ENCODE measurements at places on chromosomes 12 and 14.
A peak's percentile ranks its signal among the peaks of the same experiment; 100 is the strongest.

- no peaks in the 10 kb centered on the region for H3K4me1 ChIP-seq
- H3K27ac ChIP-seq = no peak overlapping the region
- H3K27me3 ChIP-seq = no peaks in the 10 kb centered on the region
- H3K4me3 ChIP-seq = no peak overlapping the region
These were observed 601.8 kb upstream of the ATXN7L3B start for GRCh38 chr12:73935817-73936216.

- no peak for DNase-seq
- H3K4me3 ChIP-seq = no peak overlapping the region
- no peaks in the 10 kb centered on the region for H3K36me3 ChIP-seq
- no peak overlapping the region for H3K27ac ChIP-seq
These were observed 120.9 kb downstream of the SLC8A3 start for GRCh38 chr14:70067810-70068209.

DNA sequence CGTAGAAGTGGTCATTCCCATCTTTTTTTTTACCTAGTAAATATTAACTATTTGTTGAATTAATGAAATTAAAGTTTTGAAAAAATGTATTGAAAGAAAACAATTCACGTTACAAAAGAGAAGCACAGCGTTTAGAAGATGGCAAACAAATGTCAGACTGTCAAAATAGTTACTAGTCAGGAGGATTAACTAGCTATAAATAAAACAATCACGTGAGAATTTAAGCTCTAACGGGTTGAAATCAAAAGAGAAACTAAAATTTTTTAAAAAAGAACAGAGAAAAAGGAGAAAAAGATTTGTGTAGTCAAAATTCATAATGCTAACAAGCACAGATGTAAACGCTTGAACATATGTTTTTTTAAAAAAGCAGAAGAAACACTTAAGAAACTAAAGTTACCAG lies 26.4 kb downstream of the DDHD1 start:
- no peaks in the 10 kb centered on the region for H3K27me3 ChIP-seq
- DNase-seq = no peak
- no peak overlapping the region for H3K27ac ChIP-seq
- no peaks in the 10 kb centered on the region for H3K36me3 ChIP-seq
- H3K4me1 ChIP-seq = no peaks in the 10 kb centered on the region

DNA sequence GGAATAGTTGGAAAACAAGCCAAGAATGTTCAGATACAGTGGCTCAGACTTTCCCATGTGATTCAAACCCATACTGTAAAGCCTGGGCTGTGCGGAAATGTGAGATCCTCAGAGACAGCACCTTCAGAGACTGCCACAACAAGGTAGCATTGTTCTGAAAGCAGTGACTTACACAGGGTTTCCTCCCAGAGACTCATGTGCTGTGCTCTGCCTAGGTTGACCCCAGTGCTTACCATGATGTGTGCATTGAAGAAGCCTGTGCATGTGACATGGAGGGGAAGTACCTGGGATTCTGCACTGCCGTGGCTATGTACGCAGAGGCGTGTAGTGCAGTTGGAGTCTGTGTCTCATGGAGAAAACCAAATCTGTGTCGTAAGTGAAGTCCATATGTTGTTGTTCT lies 219.4 kb downstream of the LRRK2 start:
- no peaks in the 10 kb centered on the region for H3K4me1 ChIP-seq
- no peaks in the 10 kb centered on the region for H3K36me3 ChIP-seq
- H3K4me3 ChIP-seq = no peak overlapping the region
- no peaks in the 10 kb centered on the region for H3K27me3 ChIP-seq
- no peak for DNase-seq
- no peak overlapping the region for H3K27ac ChIP-seq

DNA sequence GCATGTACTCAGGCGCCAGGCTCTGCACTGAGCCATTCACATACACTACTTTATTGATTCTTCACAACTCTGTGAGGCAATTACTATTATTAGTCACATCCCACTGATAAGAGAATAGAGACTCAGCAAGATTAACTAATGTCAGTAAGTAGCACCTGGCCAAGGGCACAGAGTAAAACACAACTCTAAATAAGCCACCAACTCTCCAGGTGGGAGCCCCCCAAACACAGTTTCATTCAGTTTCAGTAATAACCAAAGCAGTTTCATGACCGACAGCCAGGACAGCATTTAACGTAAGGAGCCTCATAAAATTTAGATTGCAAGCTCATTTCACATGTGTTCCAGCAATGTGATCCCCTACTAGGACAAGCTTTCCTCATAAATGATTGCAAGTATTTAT lies 323.1 kb upstream of the CCDC196 start:
- no peak for DNase-seq
- H3K27me3 ChIP-seq = no peaks in the 10 kb centered on the region
- no peak overlapping the region for H3K27ac ChIP-seq
- no peak overlapping the region for H3K4me3 ChIP-seq
- H3K36me3 ChIP-seq = no peaks in the 10 kb centered on the region
- no peaks in the 10 kb centered on the region for H3K4me1 ChIP-seq

DNA sequence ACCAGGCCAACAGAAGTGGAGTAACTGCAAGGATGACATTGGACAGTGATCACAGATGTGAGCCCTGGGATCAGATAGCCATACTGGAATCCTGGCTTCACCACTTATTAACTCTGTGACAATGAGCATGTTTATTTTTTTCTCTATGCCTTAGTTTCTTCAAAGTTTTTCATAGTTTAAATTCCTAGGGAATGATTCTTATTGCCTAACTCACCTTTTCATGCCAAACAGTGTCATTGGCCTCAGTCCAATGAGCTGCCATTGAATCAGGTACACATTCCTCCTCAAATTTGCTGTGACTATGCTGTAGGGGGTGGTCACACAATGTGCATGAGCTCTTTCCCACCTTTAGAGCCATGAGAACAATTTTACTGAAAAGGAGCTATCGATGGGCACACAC lies 342.3 kb downstream of the SYT1 start:
- H3K36me3 ChIP-seq = no peaks in the 10 kb centered on the region
- H3K27ac ChIP-seq = no peak overlapping the region
- DNase-seq = no peak
- no peaks in the 10 kb centered on the region for H3K27me3 ChIP-seq

- peaks cover 2% of the 10 kb centered on the region for H3K36me3 ChIP-seq
- peak overlapping the region; percentile 99 for H3K27ac ChIP-seq
- DNase-seq = peak; percentile 24
- H3K4me3 ChIP-seq = peak overlapping the region; percentile 85
These were observed 908 bp downstream of the ENTPD5 start for GRCh38 chr14:74018174-74018585.

DNA sequence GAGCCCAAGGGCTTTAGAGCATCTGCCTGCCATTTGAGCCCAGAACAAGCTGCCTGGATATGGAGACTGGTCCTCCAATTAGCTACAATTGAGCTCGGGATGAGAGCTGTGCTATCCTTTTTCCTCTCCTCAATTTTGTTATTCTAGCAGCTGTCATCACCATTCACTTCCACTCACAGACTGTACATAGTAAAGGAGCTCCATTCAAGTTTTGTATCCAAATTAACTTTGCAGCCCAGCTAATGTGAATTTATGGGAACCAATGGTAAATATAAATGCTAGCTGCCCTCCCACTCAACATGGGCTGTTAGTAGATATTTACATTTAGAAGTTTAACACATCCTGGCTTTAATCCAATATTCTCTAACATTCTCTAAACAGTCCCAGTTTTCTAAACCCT lies 44.6 kb downstream of the BMP4 start:
- H3K27ac ChIP-seq = no peak overlapping the region
- no peaks in the 10 kb centered on the region for H3K36me3 ChIP-seq
- H3K4me1 ChIP-seq = no peaks in the 10 kb centered on the region
- DNase-seq = no peak

- H3K27me3 ChIP-seq = no peaks in the 10 kb centered on the region
- no peaks in the 10 kb centered on the region for H3K4me1 ChIP-seq
- DNase-seq = no peak
- no peak overlapping the region for H3K4me3 ChIP-seq
- H3K27ac ChIP-seq = no peak overlapping the region
- H3K36me3 ChIP-seq = no peaks in the 10 kb centered on the region
These were observed 107.6 kb downstream of the GAS2L3 start for GRCh38 chr12:100681074-100681473.

DNA sequence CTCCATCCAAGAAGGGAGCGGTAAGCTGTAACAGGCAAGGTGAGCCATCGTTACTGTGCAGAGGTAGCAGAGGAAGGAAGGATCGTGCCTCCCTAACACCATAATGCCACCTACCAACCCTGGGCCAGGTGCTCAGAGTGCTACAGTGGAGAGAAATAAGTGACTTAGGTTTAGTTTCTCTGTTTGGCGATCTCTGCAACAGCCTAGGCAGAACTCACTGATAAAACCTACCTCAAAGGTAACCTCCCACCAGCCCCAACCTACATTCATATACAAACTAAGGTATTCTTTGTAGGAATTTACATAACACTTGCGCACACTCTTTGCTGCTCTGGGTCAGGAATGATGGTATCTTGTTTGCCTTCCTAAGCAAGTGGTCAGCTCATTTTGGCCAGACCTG lies 93.4 kb upstream of the TMEM132D start:
- H3K4me1 ChIP-seq = no peaks in the 10 kb centered on the region
- H3K36me3 ChIP-seq = no peaks in the 10 kb centered on the region
- H3K27me3 ChIP-seq = no peaks in the 10 kb centered on the region

- no peaks in the 10 kb centered on the region for H3K27me3 ChIP-seq
- H3K27ac ChIP-seq = no peak overlapping the region
- no peaks in the 10 kb centered on the region for H3K4me1 ChIP-seq
These were observed 278.1 kb downstream of the NUAK1 start for GRCh38 chr12:105860561-105861207.

GRCh38 chr12:78494911-78495310 lies 369.7 kb upstream of the SYT1 start:
- H3K4me1 ChIP-seq = no peaks in the 10 kb centered on the region
- no peak for DNase-seq
- H3K27me3 ChIP-seq = no peaks in the 10 kb centered on the region
- H3K27ac ChIP-seq = no peak overlapping the region
- H3K36me3 ChIP-seq = no peaks in the 10 kb centered on the region

- no peak for DNase-seq
- no peaks in the 10 kb centered on the region for H3K36me3 ChIP-seq
- no peak overlapping the region for H3K27ac ChIP-seq
- H3K4me3 ChIP-seq = no peak overlapping the region
These were observed 83.2 kb downstream of the MGAT4C start for GRCh38 chr12:86172913-86173443.

DNA sequence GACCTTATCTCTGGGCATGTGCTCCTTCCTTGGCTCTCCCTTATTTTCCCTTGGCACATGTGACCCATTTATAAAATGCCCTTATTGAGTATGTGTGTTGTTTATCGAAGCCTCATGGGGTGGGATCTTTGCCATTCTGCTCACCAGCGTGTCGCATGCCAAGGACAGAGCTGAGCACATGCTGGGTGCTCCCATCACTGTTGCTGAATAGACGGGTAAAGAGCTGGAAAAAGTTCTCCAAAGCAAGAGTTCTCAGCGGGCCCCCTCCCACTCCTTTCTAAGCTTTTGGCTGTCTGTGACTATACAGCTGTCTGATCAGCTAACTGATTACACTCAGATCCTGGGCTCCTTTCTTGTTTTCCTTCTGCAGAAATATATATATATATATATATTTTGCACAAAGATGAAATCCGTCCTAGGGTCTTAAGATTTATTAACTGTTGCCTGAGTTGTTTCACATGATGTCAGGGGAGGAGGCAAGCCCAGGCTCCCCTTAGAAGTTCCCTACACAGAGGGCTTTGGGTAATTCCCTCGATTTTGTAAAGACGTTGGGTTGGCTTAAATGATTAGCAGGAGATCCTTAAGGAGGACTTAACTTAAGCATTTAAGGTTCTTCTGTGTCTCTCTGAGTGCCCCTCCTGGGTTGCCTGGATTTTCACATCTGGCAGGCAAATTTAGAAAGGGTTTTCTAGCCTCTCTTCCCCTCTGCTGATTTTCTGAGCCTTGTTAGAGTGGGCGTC lies 71.6 kb downstream of the TMEM132C start:
- no peak overlapping the region for H3K4me3 ChIP-seq
- H3K27ac ChIP-seq = no peak overlapping the region
- H3K4me1 ChIP-seq = no peaks in the 10 kb centered on the region
- DNase-seq = no peak
- no peaks in the 10 kb centered on the region for H3K27me3 ChIP-seq

- no peak overlapping the region for H3K4me3 ChIP-seq
- peak overlapping the region; percentile 86 for H3K27ac ChIP-seq
- peaks cover 18% of the 10 kb centered on the region for H3K36me3 ChIP-seq
- DNase-seq = peak; percentile 19
- H3K4me1 ChIP-seq = peaks cover 17% of the 10 kb centered on the region
- no peaks in the 10 kb centered on the region for H3K27me3 ChIP-seq
These were observed 39.1 kb downstream of the CORO1C start for GRCh38 chr12:108691998-108692808.

DNA sequence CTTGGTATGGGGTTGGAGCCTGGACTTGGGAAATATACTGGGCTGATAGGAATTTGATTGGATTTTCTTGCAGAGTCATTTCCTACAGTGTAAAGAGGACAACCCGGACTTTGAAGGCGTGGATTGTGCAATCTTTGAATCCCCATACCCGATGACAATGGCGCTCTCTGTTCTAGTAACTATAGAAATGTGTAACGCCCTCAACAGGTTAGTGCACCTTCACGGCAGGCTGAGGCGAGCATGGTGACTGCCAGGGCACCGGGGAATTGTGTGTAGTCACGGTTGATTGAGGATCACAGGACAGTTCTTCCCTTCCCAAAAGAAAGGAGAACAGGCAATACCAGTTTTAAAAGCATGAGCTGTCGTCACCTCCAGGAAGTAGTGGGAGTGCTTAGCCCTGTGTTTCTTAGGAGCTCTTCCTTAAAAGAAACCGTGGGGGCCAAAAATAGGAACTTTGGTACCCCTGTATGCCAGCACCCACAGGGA lies 58.3 kb downstream of the ANAPC7 start:
- H3K36me3 ChIP-seq = peaks cover 96% of the 10 kb centered on the region
- no peaks in the 10 kb centered on the region for H3K27me3 ChIP-seq

GRCh38 chr12:132170094-132170636 lies 25.9 kb downstream of the NOC4L start:
- peak; percentile 28 for DNase-seq
- H3K27ac ChIP-seq = no peak overlapping the region
- no peaks in the 10 kb centered on the region for H3K36me3 ChIP-seq
- H3K4me3 ChIP-seq = no peak overlapping the region

- H3K36me3 ChIP-seq = no peaks in the 10 kb centered on the region
- H3K4me1 ChIP-seq = no peaks in the 10 kb centered on the region
- no peak for DNase-seq
- H3K4me3 ChIP-seq = no peak overlapping the region
- H3K27ac ChIP-seq = no peak overlapping the region
These were observed 223.8 kb downstream of the C12orf75 start for GRCh38 chr12:105554223-105554678.

GRCh38 chr12:42524716-42525115 lies 64.8 kb downstream of the PRICKLE1 start:
- no peaks in the 10 kb centered on the region for H3K36me3 ChIP-seq
- no peaks in the 10 kb centered on the region for H3K27me3 ChIP-seq
- H3K27ac ChIP-seq = no peak overlapping the region

DNA sequence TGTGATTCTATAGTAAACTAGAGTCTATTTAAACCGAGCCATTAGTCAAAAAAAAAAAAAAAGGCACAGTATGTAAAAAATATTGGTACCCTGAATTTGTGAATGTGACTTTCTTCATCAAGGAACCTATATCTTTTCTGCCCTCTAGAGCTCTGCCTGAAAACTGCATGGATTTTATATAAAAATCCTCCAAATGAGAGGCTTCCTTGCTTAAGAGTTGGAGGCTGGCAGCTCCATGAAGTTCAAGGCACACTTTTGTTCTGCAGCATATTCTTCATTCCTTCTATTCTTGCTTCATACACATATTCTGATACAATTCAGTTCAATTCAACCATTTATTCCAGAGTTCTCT lies 23.1 kb upstream of the NKX2-8 start:
- H3K27me3 ChIP-seq = no peaks in the 10 kb centered on the region
- H3K4me1 ChIP-seq = no peaks in the 10 kb centered on the region
- H3K27ac ChIP-seq = no peak overlapping the region
- no peak for DNase-seq

All from large intestine (tissue), 12 donors.